CMK (cell line): ENCODE measurements at places on chromosomes 7 and 10.

GRCh38 chr7:6554848-6555247 is 3.6 kb upstream of the GRID2IP start:
- no peak for DNase-seq

DNA sequence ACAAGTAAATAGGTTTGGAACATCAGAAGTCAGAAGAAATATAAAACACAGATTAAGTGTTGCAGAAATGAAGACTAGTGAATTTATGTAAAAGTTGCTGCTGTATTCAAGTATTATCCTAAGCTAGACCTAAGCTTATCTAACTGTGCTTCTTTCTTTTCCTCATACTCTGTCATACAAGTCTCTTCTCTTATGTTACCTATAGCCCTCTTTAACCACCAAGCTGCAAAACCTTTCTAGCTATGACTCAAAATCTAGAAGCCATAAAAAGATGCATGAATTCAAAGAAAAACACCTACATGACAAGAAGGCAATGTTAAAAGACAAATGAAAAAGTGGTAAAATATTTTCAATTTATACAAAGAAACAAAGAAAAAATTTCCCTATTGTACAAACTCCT is 23.0 kb downstream of the DENND11 start:
- DNase-seq = no peak

GRCh38 chr10:93131986-93132385 is 58.3 kb downstream of the CYP26A1 start:
- no peak for DNase-seq

DNA sequence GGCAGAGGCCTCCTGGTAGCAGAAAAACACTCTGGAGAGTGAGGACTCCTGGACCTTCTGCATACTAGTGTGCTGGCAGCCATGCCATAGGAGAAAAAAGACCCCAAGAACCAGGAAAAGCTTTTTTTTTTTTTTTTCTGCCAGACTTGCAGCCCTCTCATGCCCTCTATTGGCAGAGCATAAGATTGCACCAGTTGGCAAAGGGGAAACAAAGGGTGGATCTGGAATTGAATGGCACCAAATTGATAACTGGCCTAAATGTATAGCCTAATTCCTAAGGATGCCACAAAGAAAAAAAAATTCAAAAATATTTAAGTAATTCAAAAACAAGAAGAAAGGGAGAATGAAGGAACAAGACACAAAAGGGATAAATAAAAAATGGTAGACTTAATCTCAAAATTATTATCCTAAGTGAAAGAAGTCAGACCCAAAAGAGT is 112.5 kb upstream of the GHITM start:
- DNase-seq = peak; percentile 35

GRCh38 chr10:87816898-87817608 is 973 bp downstream of the ATAD1 start:
- no peak for DNase-seq
